ENCODE measurements at places on chromosomes 7 and 10. TPM values are rescaled to one million over a fixed set of nuclear protein-coding genes. Genes with fewer than 3 reads are reported as not detected.

The FEZF1 gene
- total RNA-seq = not detected

The VSTM4 gene
- 1.7 TPM for total RNA-seq

The CTAGE4 gene
- total RNA-seq = 2.1 TPM

The NRCAM gene
- total RNA-seq = 0.79 TPM

The KIF11 gene
- 19.5 TPM for total RNA-seq

The AZGP1 gene
- total RNA-seq = not detected

The GLCCI1 gene
- 0.76 TPM for total RNA-seq

The TRIL gene
- total RNA-seq = 0.03 TPM

Measured in MG63 (cell line).